Kasumi-1 (cell line): ENCODE measurements at places on chromosomes 2 and 18.

DNA sequence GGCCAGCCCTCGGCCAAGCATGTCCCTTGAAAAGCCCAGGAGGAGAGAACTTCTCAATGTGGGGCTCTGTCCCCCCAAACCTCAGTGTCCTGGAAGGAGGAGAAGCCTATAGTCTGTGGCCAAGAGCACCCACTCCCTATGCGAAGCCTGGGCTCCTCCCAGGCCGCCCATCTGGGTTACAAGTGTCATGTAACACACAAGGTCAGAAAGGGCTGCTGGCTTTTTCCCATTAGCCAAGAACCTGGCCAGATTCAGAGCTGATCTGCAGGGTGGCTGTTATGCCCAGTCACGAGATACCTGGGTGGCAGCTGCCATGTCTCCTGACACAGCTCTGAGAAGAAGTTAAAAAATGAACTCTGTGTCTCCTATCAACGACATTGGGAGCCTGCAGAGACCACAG is 170.7 kb downstream of the TNS1 start:
- no peak for DNase-seq

GRCh38 chr2:170571612-170572011 is 143.5 kb upstream of the SP5 start:
- no peak for DNase-seq

DNA sequence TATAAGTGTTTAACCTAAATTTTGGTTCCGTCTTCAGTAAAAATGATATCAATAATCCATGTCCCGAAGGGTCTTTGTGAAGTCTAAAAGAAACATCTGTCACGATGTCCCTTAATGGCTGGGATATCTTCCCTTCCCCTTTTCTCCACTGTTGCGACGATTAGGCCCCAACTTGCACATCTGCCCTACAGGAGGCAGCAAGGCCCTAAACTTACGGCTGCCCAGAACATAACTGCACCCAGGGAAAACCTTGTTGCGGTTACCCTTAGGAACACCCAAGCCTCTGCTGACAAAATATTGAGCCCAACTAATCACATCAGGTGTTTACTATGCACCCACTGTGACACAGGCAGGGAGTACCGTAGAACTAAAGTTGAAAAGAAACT is 1.3 kb upstream of the SMAD2 start:
- DNase-seq, result peak; percentile 86

DNA sequence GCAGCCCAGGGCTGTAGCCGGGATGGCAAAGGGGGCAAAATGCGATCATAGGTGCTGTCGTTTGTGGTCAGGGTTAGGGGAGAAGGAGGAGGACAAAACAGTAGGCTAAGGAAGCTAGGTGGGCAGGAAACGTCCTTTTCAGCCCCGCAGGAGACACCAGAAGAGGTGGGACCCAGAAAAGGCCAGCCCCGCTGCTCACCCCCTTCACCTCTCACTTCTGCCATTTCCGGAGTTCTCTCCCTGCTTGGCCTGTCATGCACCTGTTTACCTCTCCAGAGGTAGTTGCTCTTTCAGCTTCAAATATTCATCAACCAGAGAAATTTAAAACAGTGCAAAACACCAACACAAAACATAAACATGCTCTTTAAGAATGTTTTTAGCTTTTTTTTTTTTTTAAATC is 849 bp downstream of the AQP4 start:
- no peak for DNase-seq

DNA sequence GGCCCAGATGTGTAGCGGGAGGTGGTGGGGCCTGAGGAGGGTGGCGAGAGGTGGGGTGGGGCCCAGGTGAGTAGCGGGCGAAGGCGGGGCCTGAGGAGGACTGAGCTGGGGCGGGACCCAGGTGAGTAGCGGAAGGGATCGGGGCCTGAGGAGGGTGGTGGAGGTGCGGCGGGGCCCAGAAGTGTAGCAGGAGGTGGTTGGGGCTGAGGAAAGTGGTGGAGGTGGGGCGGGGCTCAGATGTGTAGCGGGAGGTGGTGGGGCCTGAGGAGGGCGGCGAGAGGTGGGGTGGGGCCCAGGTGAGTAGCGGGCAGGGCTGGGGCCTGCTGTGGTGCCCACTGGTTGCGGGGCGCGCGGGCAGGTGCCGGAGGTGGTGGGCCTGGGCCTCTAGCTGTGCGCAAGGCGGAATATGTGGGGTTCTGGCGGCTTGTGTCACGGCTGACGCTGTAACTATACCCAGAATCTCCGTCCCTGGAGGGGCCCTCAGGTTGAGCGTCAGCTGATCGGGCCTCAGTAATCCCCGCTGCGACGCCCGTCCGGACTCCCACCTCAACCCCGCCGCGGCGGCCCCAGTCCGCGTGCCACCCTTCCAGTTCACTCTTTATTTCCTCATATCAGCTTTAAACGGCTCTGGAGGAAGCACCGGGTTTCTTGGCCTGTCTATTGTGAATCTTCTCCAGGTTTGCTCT is 866 bp upstream of the SF3B6 start:
- DNase-seq, result peak; percentile 34

DNA sequence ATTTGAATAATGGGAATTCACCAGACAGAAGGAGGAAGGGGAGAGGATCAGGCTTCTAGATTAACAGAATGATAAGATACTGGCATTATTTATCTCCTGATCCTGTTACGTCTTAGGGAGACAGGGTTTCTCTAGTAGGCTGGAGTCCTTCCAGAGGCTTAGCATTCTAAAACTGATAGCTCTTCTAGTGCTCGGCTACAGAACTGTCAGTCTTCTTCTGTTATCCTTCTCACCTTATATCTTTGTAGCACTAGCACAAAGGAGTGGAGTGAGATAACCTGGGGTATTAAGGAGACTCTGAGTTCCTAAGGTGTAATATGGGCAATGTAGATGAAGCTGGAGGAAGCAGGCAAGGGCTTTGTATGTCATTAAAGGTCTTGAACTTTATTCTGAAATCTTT is 52.1 kb downstream of the PIKFYVE start:
- DNase-seq, result no peak

DNA sequence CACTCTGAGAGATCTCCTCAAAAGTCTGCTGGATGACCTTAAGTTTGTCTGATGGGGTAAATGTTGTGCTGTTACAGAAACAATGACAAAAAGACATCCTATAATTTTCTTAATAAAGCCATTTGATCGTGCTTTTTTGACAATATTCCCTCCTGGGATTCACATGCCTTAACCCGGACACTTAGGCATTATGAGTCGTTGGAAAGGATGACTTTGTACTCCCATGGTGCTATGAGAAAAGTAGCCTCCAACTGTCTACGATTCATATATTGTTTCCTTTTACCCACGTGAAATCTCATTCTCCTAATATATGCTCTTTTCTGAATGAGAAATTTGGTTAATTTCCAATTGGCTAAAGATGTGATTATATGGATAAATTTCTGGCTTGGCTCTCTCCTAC is 6.1 kb upstream of the MPP4 start:
- no peak for DNase-seq

DNA sequence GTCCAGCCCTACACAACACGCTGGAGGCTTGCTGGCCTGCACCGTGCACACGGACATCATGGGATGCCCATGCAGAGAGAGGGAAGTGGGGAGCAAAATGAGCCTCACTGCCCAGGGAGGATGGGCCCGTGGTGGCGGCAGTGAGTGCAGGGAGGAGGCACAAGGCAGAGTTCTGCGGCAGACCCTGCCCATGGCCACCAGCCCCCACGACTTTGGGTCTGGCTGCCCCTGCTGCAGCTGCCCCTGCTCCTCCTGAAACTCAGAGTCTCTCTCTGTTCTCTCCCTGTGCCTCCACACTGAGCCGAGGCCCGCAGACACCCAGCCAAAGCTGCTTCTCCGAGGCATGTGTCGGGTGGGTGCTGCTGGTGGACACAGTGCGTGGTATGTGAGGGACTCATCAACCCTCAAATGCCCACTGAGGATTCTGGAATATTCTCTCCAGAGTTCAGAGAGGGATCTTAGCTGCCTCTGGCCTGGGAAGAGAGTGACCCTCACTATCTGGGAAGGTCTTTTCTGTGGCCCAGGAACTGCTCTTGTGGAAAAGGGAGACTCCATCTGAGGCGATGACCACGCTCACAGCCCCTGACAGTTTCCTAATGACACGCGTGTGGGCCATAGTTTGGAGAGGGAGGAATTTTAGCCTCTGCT is 45.1 kb upstream of the HPCAL1 start:
- no peak for DNase-seq
